CD8-positive, alpha-beta T cell (primary cell): ENCODE measurements at places on chromosomes 2 and 18.

DNA sequence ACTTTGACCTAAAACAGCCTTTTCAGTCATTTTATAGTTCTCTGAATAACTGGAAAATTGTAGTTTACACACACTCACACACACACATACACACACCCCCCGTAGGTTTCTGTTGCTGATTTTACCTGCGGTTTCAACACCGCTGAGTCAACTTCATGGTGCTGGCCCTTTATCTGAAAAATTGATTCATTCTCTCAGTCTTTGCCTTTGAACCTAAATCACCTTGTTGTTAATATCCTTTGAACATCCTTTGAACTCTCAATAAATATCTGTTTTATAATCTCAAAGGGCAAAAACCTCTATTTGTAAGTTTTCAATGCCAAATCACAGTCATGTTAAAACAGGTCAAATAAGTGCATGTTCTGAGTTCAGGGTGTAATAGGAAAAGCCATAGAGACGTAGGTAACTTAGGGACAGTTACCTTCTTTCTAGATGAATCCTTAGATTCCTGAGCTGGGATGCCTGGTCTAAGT is 109.0 kb upstream of the BZW1 start:
- peak; percentile 20 for DNase-seq

DNA sequence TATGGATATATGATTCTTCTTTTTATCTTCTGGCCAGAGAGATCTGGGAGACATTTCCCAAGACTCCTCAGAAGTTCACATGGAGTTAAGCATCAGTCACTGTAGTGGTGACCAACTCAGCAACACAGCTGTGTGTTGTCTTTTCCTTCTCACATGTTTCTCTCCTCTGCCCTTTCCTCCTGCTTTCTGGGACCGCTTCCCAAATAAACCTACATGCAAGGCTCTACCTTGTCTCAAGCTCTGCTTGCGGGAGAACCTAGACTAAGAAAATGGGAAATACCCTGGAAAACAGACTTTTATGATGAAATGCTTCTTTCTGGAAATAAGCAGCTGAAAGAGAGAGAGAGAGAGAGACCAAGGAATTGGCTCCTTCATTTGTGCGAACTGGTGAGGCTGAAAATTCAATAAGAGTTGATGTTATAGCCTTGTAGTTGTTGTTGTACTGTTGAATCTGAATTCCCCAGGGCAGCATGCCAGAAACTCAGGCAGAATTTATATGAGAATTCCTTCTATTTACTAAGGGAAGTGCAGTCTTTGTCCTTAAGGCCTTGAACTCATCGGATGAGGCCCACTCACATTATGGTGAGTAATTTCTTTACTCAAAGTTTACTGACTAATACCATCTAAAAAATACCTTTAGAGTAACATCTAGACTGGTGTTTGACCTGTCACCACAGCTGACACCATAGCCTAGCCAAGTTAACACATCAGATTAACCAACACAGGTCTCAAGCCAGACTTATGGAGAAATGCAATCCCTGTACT is 22.7 kb upstream of the DSC1 start:
- DNase-seq, result no peak

DNA sequence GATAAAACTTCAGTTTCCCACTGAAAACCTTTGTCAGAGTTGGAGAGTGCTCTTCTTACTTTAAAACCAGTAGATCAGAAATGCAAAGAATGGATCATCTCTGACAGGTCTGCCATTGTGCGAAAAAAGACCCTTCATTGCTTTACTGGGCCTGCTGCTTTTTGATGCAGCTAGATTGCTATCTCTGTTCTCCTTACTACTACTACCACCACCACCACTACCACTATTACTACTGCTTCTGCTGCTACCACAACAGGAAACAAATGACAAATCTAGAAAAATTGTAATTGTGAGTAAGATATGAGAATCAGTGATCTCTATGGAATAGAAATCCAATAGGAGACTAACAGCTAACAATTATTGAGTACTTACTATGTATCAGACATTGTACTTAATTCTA is 85.8 kb downstream of the PKP4 start:
- no peak for DNase-seq

GRCh38 chr2:216424274-216424673 is 12.0 kb downstream of the SMARCAL1 start:
- no peak for DNase-seq

DNA sequence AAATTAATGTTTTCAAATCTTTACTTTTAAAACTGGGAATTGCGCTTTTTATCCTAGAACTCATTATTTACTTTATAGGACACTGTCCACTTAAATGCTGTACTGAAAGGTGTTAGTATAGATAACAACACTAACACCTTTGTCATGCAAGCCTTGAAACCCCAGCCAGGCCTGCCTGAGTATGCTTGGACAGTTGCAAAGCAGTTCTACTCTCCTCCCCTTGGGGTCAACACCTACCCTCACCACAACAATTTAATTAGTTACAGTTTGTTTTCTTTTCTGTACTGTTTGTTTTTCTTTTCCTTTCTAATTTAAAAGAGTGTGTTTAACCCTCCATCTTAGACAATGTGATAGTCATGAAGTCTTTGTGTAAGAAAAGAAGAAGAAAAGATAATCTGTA is 18.9 kb upstream of the FAM98A start:
- no peak for DNase-seq

GRCh38 chr2:23411752-23412431 is 26.9 kb downstream of the KLHL29 start:
- DNase-seq, result no peak

GRCh38 chr2:233766416-233766815 is 6.3 kb downstream of the UGT1A1 start:
- no peak for DNase-seq

GRCh38 chr18:2706903-2707302 is 51.4 kb downstream of the SMCHD1 start:
- DNase-seq, result no peak

DNA sequence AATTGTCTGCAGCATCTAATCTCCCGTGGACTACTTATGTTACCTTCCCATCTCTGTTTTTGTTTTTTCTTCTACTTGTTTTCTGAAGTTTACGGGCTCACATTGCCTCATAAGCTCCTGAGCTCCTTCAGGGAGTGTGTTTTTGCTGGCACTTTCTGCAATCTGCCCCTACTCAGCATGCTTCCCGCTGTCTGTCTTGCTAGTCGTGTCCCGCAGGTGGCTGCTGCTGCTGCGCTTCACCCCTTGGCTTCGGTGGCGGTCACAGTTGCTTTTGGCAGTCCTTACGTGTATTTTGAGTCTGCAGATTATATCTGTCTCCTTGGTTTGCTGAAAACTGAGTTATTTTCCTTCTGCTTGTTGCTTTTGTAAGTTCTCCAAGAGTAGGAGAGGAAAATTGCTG is 37.3 kb downstream of the FER1L5 start:
- no peak for DNase-seq

- no peak for DNase-seq
Observed at GRCh38 chr2:104344985-104345384, 508.9 kb upstream of the POU3F3 start.

- no peak for DNase-seq
Observed at GRCh38 chr2:143698888-143699570, 569.8 kb downstream of the ARHGAP15 start.

DNA sequence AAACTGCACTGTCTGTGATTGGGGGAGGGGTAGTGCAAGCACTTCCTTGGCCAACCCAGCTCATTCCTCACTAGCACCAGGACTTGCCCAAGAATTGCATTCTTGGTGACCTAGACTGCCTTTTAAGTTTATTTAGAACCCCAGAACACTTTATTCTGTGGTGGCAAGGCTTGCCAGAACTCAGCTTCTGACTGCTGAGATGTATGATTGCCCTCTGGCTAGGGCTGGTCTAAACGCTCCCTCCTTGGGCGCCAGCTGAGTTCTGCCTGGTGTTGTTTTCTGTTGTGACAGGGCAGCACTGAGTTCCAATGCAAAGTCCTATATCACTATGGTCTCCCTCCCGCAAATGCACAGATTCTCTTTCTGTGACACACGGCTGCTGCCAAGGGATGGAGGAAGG is 247.7 kb downstream of the ZNF385B start:
- DNase-seq, result no peak

GRCh38 chr2:219025637-219026585 is 15.4 kb downstream of the CFAP65 start:
- no peak for DNase-seq

DNA sequence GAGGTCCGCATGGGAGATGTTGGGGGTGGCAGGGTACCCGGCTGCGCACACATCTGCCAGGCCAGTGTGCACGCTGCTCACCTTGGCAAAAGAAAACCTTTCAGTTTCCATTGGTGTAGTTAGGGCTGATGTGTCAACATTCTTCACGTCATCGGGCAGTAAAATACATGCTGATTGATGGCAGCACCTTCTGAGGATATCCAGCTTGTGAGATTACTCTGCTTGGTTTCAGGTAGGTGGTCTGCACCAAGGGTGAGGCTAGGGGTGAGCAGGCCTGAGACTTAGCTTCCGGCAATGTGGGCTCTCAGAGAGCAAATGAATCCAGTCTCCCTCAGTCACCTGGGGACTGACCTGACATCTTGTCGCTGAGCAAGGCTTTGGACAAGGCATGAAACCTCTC is 19.3 kb upstream of the ACKR3 start:
- DNase-seq, result no peak
